Hippocampal formation (tissue), 2 donors: ENCODE measurements at places on chromosomes 3 and 15.

GRCh38 chr3:133964547-133964946, 65.2 kb downstream of the SLCO2A1 start:
- DNase-seq, result no peak

DNA sequence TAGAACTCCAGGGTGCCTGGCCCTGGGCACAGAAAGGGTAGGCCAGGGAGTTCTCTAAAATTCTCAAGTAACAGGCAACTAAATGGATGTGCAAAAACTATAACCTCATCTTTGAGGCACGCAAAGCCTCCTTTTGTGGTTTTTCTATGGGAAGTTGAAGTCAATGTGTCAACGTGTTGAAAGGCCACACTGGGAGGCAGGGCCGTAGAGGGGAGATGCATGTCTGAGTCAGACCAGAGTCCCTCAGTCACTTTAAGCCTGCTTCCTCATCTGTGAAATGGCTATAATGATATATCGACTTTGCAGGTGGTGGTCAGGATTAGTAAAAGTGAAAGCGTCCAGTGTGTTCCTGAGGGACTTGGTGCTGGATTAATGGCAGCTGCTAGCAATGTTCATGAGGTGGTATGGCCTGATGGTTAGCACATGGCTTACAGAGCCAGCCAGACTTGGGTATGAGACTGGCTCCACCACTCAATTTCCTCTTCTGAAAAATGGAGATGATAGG, 17.0 kb downstream of the TGM5 start:
- DNase-seq, result no peak

GRCh38 chr3:123286308-123287023, 84.7 kb downstream of the SEC22A start:
- no peak for DNase-seq

DNA sequence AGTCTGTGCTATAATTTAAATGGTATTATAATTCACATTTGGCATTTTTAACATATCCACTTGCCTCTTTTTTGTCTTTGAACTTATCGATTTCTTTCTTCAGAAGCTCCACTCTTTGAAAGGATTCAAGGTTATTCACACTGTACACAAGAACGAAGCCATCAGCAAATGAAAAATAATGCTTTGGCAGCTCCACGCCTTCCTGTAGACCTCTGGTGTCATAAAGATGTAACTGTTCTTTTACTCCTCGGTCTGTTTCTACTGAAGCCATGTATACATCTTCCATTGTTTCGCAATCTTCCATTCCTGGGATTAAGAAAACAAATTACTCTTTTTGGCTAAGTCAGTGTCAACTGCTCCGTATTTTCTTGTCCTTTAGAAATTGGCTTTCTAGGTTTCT, 16.0 kb downstream of the NKIRAS1 start:
- no peak for DNase-seq

GRCh38 chr15:26129852-26130251, 266.7 kb upstream of the ATP10A start:
- DNase-seq, result no peak

GRCh38 chr3:127073941-127074820, 91.3 kb downstream of the PLXNA1 start:
- DNase-seq, result no peak

DNA sequence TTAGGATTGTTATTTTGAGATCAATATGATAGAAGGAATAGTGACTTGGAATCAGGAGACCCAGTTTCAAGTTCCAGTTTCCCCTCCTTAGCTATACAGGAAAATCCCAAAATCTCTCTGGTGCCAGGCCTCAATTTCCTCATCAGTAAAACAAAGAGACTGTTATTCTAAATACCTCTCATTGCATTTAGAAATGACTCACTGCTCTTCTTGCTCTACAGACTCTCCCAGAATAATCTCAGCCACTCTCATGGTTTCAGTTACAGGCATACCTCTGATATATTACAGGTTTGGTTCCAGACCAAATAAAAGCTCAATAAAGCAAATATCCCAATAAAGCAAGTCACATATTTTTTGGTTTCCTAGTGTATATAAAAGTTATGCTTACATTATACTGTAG, 28.3 kb downstream of the IMPG2 start:
- no peak for DNase-seq
